T-helper 2 cell treated with Interferon-gamma antibody and Interleukin-4, amounts not matched to agents 5 μg/mL and 100 μg/mL, for 36 hours (primary cell): ENCODE measurements at places on chromosomes 2 and 18.

DNA sequence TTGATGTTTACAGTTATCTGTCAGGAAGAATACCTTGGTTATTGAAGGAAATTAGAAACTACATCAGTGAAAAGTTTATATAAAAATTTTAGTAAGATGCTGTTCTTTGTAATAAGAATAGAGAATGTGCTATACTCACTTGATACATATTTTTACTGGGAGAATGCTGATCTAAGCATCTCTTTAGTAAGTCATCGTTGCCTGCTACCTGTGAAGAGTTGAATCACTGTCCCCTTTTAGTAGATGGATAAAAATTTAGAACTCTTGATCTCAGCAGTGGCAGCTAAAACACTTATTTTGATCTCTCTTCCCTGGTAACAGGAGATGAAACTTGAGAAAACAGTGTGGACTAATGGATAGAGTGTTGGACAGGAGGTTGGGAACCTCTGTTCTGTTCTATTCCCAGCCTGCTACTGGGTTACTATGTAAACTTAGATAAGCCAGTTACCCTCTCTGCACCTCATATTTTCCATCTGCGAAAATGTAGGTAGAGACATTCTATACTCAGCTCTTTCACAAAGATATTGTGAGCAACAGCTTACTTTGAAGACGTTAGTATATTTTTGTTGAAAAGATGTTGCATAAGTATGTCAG, 100.3 kb downstream of the FEZ2 start:
- DNase-seq, result no peak

- DNase-seq, result no peak
Observed at GRCh38 chr18:79275992-79276391, 119.7 kb upstream of the NFATC1 start.

DNA sequence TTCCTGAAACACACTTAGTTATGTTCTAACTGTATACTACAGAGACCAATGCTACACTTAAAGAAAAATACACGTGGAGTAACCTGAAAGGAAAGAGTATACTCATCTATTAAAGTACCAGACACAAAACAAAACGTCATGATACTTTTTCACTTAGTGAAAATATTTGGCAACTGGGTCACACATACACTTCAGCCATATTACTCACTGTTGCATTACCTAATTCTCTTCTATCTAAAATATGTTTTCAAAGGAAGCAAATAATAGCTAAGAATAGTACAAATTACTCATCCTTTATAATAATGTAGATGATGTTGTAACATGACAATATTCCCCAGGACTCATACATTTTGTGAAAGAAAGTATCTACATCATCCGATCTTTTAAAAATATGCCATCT, 76.5 kb upstream of the EPB41L3 start:
- DNase-seq, result no peak

DNA sequence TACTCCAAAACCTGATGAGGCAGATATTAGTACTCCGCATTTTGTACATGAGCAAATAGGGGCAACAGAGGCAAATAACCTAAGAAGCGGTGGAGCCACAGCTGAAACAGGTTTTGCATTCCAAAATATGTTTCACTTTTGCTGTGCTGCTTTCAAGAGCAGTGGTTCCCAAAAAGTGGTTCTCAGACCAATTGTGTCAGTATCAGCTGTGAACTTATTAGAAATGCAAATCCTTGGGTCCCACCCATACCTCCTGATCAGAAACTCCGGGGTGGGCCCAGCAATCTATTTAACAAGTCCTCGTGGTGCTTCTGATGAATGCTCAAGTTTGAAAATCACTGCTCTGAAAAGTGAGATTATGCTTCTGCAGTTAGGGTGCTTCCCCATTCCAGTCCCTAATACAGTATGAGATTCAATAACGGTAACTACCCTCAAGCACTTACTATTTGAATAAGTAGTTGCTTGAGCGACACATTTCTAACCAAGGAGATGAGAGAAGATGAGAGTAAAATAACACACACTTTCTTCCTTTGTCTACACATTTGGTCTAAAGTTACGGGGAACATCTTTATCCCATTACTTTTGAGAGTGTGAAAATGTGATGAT, 17.8 kb upstream of the TCF4 start:
- DNase-seq, result no peak

GRCh38 chr18:29651122-29651680, 1391.3 kb downstream of the DSC3 start:
- DNase-seq, result no peak

DNA sequence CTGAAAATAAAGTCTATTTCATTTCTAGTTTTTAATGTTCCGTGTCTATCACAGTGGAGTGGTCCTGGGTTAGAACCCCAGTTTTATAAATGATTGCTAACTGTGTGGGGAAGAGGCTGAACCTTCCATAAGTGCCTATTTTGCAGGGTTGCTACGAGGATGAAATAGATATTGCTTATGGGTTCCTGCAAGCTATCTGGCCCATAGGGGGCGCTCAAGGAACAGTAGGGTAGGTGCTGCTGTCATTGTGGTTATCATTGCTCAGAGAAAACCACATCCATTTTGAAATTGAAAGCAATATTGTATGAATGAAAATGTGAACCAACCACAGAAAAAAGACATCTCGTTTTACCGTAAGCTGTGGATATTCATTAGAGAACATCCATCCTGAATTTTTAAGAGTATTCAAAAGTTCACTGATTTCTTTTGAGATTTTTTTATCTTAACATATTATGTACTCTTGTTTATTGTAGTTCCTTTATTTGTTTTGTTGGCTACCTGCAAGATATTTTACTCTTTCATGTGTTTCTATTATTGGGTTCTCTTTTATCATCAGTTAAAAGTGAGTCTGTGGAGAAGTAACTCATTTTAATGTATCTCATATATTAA, 261.6 kb downstream of the NAPG start:
- peak; percentile 83 for DNase-seq

- no peak for DNase-seq
Observed at GRCh38 chr2:195364015-195364965, 292.7 kb upstream of the SLC39A10 start.

- DNase-seq, result no peak
Observed at GRCh38 chr18:39749154-39749553, 2183.6 kb upstream of the CELF4 start.

DNA sequence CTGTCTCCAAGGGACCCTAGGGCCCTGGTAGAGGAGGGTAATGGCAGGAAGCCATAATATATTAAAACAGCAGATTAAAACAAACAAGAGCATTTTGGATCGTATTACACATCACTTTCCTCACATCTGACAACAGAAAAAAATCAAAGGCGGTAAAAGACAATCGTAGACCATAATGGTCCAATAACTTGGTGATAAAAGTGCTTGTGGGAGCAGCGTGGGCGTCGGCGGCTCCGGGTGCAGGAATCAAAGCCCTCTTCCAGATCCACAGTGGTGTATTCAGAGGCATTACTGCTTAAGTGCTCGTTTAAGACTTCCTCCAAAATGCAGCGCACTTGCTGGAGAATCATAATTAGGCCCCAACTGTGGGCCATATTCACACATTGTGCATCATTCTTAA, 68.0 kb downstream of the FECH start:
- DNase-seq, result no peak

DNA sequence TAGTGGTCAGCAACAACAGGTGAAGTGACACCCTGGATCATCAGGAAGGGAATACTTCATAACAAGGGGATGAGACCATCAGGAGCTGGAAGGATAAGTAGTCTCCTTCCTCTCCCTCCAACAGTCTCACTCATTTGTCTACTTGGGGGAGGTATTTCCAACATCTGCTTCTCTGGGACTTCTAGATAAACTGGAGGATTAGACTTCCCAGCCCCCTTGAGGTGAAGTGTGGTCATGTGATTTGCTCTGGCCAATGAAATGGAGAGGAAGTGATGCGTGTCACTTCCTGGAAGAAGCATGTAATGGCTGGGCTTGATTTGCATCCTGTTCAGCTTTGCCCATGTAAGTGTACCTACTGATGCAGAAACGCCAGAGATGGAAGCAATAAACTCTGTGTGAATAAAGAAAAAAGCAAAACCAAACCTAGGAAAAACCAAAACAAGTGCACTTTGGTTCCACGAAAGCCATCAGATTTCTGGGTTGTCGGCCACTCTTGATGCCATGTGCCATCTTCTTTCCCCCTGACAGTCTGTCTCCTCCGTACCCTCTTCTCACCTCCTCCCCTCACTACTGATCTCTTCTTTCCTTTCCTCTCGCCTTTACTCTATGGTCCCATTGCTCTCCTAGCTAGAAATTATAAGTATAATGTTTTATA, 76.1 kb upstream of the DNMT3A start:
- no peak for DNase-seq

DNA sequence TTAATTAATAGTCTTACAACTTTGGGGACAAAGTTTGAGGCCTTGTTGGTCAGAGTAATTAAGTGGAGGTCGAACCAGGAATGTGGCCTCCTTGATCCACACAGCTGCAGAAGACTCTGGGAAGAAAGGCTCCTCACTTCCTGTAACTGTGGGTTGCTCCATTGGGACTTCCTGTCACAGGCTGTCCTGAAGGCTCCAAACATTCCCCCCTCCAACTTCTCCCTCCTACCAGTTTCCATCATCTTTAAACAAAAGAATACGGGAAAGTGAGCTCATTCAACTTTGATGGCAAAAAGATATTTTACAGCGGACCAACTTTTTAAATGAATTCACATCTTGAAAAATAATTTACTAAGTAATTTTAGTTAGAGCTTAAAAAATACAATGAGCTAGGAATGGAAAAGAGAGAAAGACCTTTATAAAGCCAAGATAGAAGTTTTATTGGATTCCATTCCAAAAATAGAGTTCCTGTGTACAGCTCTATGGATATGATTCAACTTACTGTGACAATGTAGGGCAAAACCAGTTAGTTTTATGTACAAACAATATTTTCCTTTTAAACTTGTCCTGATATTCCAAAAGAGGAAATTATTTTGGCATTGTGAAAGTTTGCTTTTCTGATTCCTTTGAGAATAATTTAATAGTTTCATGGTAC, 212.0 kb upstream of the NABP1 start:
- DNase-seq, result no peak

DNA sequence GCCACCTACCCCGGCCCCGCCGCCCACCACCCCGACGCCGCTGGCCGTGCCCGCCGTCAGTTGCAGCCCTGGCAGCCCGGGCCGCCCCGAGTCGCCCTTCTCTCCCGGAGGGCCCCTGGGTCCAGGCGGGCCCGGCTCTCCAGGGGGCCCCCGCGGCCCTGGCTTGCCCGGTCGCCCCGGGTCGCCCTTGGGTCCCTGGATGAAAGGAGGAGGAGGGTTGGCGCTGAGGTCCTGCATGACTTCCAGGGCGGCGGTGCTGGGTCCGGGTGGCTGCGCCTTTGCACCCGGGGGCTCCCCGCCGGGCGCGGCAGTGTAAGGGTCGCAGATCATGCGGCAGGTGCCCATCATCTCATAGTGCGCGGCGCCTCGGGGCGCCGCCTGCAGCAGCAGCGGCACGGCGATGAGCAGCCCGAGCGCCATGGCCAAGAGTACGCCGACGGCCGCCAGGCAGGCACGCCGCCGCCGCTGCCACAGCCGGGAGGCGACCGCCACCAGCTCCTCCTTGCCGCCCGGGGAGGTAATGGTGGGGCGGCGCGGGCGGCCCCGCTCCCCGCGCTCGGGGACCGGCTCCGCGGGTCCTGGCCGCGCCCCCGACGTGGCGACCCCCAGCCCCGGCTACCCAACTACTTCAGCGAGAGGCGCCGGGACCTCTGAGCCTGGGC, 570 bp downstream of the C1QL2 start:
- DNase-seq, result no peak

DNA sequence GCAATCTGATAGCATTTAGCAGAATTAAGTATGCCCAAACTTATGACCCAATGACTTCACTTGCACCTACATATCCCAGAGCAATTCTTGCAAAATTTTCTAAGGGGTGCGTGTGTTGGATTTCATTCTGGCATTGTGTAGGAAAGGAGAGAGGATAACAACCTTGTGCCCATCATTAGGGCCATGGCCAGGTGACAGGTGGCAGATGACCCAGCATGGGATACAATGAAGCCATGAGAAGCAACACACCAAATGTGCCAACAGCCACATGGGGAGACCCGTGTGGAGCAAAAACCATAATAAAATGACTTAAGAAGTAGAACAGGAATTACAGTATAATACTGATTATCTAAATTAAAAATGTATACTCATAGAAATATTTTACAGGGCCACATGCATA, 166.9 kb upstream of the EPB41L3 start:
- no peak for DNase-seq

GRCh38 chr18:6938003-6938402, 179.6 kb downstream of the LAMA1 start:
- DNase-seq, result no peak

DNA sequence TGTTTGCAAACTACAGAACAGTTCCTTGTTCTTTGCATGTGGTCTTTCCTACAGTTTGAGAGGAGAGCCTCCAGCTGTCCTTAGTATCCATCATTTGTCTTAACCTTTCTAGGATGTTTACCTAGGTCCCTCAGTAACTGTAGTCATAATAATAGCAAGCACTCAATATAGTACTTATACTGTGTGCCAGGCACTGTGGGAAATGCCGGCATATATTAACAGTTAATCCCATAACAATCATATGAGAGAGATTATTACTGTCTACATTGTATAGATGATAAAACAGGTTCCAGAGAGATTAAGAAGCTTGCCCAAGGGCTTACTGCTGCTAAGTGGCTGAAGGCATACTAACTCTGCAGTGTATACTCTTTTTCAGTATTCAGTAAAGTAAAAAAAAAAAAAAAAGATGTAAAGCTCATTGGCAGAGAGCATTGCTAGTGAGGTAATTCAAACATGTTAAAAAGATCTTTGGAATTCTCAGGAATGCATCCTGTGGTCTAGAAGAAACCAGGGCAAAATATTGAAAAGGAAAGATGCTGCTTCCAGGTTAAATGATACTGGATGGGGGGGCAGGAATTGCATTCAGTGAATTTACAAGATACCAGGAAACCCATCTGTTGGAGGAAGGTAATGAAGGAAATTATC, 72.3 kb downstream of the SPTBN1 start:
- DNase-seq, result no peak

- no peak for DNase-seq
Observed at GRCh38 chr2:44578471-44579093, 216.8 kb downstream of the CAMKMT start.

- DNase-seq, result no peak
Observed at GRCh38 chr2:151790689-151791088, 37.5 kb downstream of the ARL5A start.

DNA sequence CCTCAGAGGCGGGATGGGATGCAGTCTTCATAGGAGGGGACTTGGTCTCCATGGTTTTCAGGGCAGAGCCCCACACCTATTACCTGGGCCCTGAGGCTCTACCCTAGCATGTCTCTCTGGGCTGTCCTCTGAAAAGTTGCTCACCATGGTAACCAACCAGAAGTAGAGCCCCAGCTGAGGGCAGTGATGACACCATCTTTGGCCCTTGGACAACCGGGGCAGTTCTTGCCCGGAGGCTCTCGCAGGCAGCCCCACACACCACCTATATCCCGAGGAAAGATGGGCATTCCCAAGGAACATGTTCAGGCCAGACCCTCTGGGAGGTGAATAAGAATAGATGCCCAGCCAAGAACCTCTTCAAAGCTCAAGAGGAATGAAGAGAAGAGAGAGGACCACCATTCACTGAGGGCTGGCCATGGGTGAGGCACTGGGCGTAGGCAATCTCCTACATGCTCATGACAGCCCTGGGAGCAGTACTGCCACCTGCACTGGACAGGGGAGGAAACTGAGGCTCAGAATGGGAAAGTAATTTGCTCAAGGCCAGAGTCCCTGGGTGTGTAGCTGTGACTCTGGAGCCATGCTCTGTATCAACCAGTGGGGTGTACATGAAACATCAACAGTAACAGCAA, 72.5 kb downstream of the HS1BP3 start:
- no peak for DNase-seq

GRCh38 chr2:157684940-157685466, 56.3 kb upstream of the ACVR1C start:
- no peak for DNase-seq

- DNase-seq, result no peak
Observed at GRCh38 chr2:55966401-55967118, 43.0 kb upstream of the EFEMP1 start.

- DNase-seq, result no peak
Observed at GRCh38 chr2:16181062-16181740, 240.9 kb downstream of the MYCN start.
